RWPE2 (cell line): ENCODE measurements at places on chromosomes 2 and 18.
A peak's percentile ranks its signal among the peaks of the same experiment; 100 is the strongest.

DNA sequence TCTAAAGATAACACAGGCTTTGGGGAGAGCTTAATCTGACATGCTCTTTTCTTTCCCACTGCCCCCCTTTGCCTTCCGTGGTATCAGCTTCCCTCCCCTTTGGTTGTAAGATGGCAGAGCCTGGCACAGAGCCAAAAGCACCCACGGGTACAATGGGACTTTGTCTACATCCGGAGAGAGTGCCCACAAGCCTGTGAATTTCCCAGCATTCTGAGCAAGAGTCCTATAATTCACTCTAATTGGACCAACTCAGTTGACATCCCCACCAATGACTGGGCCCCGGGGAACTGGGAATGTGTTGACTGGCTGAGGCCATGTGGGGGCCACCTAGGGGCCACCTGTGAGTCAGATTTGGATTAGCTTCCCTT, 20.1 kb upstream of the C2orf72 start:
- no peak overlapping the region for H3K27ac ChIP-seq
- no peak for DNase-seq
- no peak overlapping the region for H3K4me3 ChIP-seq
- no peaks in the 10 kb centered on the region for H3K36me3 ChIP-seq
- no peaks in the 10 kb centered on the region for H3K27me3 ChIP-seq

GRCh38 chr2:37168217-37168981, 11.6 kb upstream of the EIF2AK2 start:
- H3K4me3 ChIP-seq: no peak overlapping the region
- no peak overlapping the region for H3K27ac ChIP-seq
- no peaks in the 10 kb centered on the region for H3K27me3 ChIP-seq

- H3K36me3 ChIP-seq: no peaks in the 10 kb centered on the region
- H3K27ac ChIP-seq: no peak overlapping the region
- H3K27me3 ChIP-seq: no peaks in the 10 kb centered on the region
- no peaks in the 10 kb centered on the region for H3K4me1 ChIP-seq
- DNase-seq: no peak
- H3K4me3 ChIP-seq: no peak overlapping the region
Observed at GRCh38 chr18:10398571-10398970, 55.9 kb upstream of the APCDD1 start.

- H3K27me3 ChIP-seq: no peaks in the 10 kb centered on the region
- H3K36me3 ChIP-seq: no peaks in the 10 kb centered on the region
- peaks cover 5% of the 10 kb centered on the region for H3K4me1 ChIP-seq
Observed at GRCh38 chr2:133836691-133837345, 268.6 kb upstream of the NCKAP5 start.

DNA sequence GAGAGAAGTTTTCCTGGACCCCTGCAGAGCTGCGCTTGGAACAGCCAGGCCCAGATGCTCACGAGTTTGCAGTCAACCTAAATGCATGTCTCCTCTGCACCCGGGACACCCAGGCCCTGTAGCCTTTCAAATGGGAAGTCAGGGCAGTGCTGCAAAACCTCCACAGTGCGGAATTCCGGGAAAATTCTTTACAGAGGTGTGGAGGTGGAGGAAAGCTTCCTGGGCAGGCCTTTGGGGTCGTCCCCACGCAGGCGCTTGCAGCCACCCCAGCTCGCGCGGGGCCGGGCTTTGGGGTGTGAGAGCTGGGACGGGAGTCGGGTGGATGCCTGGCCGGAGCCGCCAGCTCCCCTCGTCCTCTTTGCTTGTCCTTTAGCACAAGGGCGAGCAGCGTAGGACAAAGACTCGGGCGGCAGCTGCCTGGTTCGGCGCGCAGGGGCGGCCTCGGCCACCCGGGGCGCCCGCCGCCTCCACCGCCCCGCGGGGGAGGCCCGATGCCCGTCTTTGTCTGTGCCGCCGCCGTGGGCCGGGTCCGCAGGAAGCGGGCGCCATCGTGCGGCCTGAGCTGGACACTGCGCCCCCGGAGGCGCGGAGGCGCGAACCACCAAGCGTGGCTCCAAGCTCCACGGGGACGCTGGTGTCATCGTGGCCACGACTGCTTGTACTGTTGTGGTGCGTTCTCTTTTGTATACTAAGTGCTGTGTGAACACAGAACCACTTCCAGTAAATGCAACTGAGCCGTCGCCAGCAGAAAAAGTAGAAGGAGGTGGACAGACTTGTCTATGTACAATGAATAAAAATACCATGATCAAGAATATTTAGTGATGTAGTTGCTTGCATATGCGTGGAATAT, 28.2 kb upstream of the BCL11A start:
- no peak overlapping the region for H3K27ac ChIP-seq
- DNase-seq: no peak
- H3K36me3 ChIP-seq: no peaks in the 10 kb centered on the region
- peaks cover 11% of the 10 kb centered on the region for H3K27me3 ChIP-seq
- H3K4me3 ChIP-seq: peak overlapping the region; percentile 15

DNA sequence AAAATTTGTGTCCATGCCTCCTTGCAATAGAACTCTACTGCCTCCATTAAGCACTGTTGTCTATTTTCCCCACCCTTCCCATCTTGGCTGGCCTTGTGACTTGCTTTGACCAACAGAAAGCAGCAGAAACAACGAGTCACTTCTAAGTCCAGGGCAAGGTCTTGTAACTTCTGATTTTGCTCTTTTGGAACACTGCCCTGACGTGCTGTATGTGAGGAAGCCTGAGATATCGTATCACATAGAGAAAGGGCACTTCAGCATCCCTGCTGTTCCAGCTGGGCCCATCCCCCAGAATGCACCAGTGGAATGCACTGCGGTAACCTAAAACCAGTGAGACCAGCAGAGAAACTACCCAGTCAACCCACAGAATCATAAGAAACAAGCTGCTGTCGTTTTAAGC, 28.1 kb downstream of the NCKAP1 start:
- peaks cover 31% of the 10 kb centered on the region for H3K36me3 ChIP-seq
- no peak overlapping the region for H3K4me3 ChIP-seq
- H3K27me3 ChIP-seq: no peaks in the 10 kb centered on the region
- H3K4me1 ChIP-seq: peaks cover 8% of the 10 kb centered on the region

DNA sequence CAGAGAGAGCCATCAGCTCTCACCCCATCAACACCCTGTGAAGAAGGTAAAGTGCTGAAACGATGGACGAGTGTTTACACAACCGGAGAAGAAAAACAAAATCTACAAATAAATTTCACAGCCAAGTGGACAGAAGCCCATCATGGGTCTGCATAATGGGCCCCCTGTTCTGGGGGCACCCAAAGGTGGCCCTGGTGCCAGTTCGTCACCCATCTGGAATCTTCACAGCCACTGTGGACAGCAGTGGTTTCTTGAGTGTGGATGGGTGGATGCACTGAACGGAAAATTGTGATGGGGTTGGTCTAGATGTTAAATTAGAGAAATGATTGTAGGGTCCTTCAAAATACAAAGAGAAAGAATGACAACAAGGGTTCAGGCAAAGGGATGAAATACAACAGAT, 38.8 kb downstream of the ANKMY1 start:
- H3K36me3 ChIP-seq: no peaks in the 10 kb centered on the region
- H3K4me3 ChIP-seq: no peak overlapping the region
- no peak overlapping the region for H3K27ac ChIP-seq

GRCh38 chr18:62672600-62672999, 42.7 kb upstream of the PHLPP1 start:
- H3K36me3 ChIP-seq: no peaks in the 10 kb centered on the region
- no peak overlapping the region for H3K27ac ChIP-seq
- DNase-seq: no peak
- no peaks in the 10 kb centered on the region for H3K27me3 ChIP-seq
- H3K4me1 ChIP-seq: no peaks in the 10 kb centered on the region

GRCh38 chr2:119241205-119241532, 17.5 kb downstream of the STEAP3 start:
- no peaks in the 10 kb centered on the region for H3K27me3 ChIP-seq
- H3K4me1 ChIP-seq: peaks cover 13% of the 10 kb centered on the region
- H3K4me3 ChIP-seq: no peak overlapping the region
- peak overlapping the region; percentile 25 for H3K27ac ChIP-seq
- DNase-seq: no peak

- no peaks in the 10 kb centered on the region for H3K36me3 ChIP-seq
- H3K27me3 ChIP-seq: no peaks in the 10 kb centered on the region
- H3K27ac ChIP-seq: no peak overlapping the region
- peaks cover 7% of the 10 kb centered on the region for H3K4me1 ChIP-seq
- DNase-seq: no peak
- H3K4me3 ChIP-seq: no peak overlapping the region
Observed at GRCh38 chr2:96756788-96757476, 3.8 kb upstream of the CNNM4 start.

- H3K27me3 ChIP-seq: no peaks in the 10 kb centered on the region
- H3K4me1 ChIP-seq: peaks cover 6% of the 10 kb centered on the region
- H3K27ac ChIP-seq: no peak overlapping the region
- H3K36me3 ChIP-seq: no peaks in the 10 kb centered on the region; the same call in 1 of the 2 replicates
- no peak overlapping the region for H3K4me3 ChIP-seq
- DNase-seq: no peak
Observed at GRCh38 chr2:170848587-170848986, 31.9 kb downstream of the GAD1 start.

GRCh38 chr18:48391868-48392267, 17.3 kb downstream of the ZBTB7C start:
- H3K4me3 ChIP-seq: no peak overlapping the region
- H3K27me3 ChIP-seq: no peaks in the 10 kb centered on the region
- H3K4me1 ChIP-seq: peaks cover 18% of the 10 kb centered on the region
- no peak overlapping the region for H3K27ac ChIP-seq
- DNase-seq: no peak

GRCh38 chr18:33558529-33558928, 19.5 kb upstream of the ASXL3 start:
- H3K27ac ChIP-seq: no peak overlapping the region
- no peak for DNase-seq
- H3K4me1 ChIP-seq: peaks cover 4% of the 10 kb centered on the region
- no peaks in the 10 kb centered on the region for H3K27me3 ChIP-seq

- H3K27ac ChIP-seq: no peak overlapping the region
- H3K4me3 ChIP-seq: no peak overlapping the region
- DNase-seq: no peak
- H3K36me3 ChIP-seq: 0 out of 2 replicates have a peak, but pooled peaks cover 2% of the 10 kb centered on the region
Observed at GRCh38 chr2:44184106-44184505, 15.4 kb downstream of the PPM1B start.

GRCh38 chr18:63016270-63016669, 300.9 kb downstream of the PHLPP1 start:
- H3K4me1 ChIP-seq: no peaks in the 10 kb centered on the region
- H3K4me3 ChIP-seq: no peak overlapping the region
- no peak for DNase-seq
- no peaks in the 10 kb centered on the region for H3K27me3 ChIP-seq
- H3K27ac ChIP-seq: no peak overlapping the region

DNA sequence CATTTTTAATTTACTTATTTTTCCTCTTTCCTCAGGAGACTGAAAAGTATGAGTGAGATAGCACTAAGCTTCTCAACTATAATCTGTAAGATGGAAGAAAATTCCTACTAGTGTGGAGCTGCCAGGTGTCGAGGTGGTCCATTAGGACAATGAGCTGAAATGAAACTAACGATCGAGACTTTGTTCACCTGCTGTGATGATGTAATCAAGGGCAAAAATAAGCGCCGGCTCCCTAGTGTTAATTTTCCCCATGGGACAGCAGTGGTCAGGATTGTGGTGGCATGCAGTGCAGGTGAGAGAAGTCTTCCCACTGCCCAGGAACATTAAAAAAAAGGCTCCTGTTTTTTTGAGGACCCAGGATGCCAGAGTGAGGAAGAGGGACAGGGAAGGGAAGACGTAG, 859.1 kb upstream of the GCFC2 start:
- H3K27me3 ChIP-seq: no peaks in the 10 kb centered on the region
- no peaks in the 10 kb centered on the region for H3K4me1 ChIP-seq
- no peak for DNase-seq
- H3K27ac ChIP-seq: no peak overlapping the region

- DNase-seq: no peak
- peaks cover 4% of the 10 kb centered on the region for H3K4me1 ChIP-seq
- no peaks in the 10 kb centered on the region for H3K27me3 ChIP-seq
- no peak overlapping the region for H3K27ac ChIP-seq
- no peak overlapping the region for H3K4me3 ChIP-seq
Observed at GRCh38 chr2:53861824-53862223, 2.1 kb upstream of the GPR75 start.

DNA sequence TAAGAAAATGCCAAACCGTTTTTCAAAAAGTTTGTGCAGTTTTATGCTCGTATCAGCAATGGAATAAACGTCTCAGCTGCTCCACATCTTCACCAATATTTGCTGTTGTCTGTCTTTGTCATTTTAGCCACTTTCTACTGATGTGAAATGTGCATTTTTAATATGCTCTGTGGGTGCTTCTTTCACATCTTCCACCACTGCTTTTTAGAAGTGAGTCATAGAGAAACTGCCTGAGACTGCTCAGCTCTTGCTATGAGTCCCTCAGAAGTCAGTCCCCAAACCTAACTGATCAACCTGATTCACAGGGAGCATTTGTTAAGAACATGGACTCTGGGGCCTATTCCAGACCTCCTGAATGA, 41.0 kb upstream of the EPC2 start:
- DNase-seq: no peak
- H3K27ac ChIP-seq: no peak overlapping the region
- no peaks in the 10 kb centered on the region for H3K4me1 ChIP-seq
- no peaks in the 10 kb centered on the region for H3K36me3 ChIP-seq
- H3K4me3 ChIP-seq: no peak overlapping the region
- no peaks in the 10 kb centered on the region for H3K27me3 ChIP-seq

- H3K36me3 ChIP-seq: no peaks in the 10 kb centered on the region
- DNase-seq: no peak
- no peaks in the 10 kb centered on the region for H3K4me1 ChIP-seq
Observed at GRCh38 chr18:68925268-68925667, 127.4 kb downstream of the CCDC102B start.

DNA sequence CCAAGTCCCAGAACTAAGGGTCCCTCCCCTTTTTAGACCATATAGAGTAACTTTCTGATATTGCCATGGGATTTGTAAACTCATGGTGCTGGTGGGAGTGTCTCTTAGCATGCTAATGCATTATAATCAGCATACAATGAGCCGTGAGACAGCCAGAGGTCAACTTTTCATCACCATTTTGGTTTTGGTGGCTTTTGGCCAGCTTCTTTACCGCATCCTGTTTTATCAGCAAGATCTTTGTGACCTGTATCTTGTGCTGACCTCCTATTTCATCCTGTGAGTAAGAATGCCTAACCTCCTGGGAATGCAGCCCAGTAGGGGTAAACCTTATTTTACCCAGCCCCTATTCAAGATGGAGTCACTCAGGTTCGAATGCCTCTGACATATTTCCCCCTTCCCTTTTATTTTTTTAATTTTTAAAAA, 148.2 kb downstream of the PHLPP1 start:
- peaks cover 6% of the 10 kb centered on the region; the same call in 1 of the 2 replicates for H3K36me3 ChIP-seq
- H3K4me1 ChIP-seq: peaks cover 7% of the 10 kb centered on the region
- H3K27ac ChIP-seq: peak overlapping the region; percentile 18
- no peaks in the 10 kb centered on the region for H3K27me3 ChIP-seq
- no peak overlapping the region for H3K4me3 ChIP-seq
- no peak for DNase-seq

GRCh38 chr2:60779426-60779825, 23.4 kb downstream of the PAPOLG start:
- H3K4me3 ChIP-seq: no peak overlapping the region
- no peak overlapping the region for H3K27ac ChIP-seq
- no peaks in the 10 kb centered on the region for H3K27me3 ChIP-seq
- H3K36me3 ChIP-seq: peaks cover 93% of the 10 kb centered on the region
